Nucleus accumbens (tissue), 56 donors: ENCODE measurements at places on chromosomes 6 and 20.
A peak's percentile ranks its signal among the peaks of the same experiment; 100 is the strongest.

DNA sequence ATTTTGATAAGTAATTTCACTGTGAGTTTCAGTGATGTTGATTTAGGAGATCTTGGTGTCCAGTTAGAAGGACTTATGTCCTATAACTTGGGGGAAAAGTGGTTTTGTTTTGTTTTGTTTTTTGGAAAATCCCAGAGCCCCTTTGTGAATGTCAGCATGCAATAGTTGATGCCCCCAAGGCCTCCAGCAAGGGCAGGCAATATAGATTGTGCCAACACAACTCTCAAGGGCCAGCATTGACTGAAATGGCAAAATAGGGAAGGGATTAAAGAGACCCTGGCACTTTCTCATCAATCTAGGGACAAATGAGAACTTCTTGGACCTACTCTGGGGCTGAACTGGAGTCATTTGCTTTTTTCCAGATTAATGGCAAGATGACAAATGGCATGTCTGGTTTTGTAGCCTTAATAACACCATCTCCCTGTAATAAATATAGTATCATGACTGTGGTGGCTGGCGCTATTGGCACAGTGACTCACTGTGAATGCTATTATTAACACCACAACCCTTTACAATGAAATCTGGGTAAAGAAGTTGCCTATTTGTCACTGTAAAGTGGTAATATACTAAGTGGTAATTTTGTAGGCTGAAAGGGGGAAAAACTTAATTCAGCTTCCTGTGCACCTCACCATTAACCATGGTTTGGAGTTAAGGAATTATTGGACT is 51.8 kb downstream of the ABRACL start:
- no peak for DNase-seq

GRCh38 chr20:23856736-23857135 is 22.8 kb downstream of the CST5 start:
- no peak for DNase-seq

DNA sequence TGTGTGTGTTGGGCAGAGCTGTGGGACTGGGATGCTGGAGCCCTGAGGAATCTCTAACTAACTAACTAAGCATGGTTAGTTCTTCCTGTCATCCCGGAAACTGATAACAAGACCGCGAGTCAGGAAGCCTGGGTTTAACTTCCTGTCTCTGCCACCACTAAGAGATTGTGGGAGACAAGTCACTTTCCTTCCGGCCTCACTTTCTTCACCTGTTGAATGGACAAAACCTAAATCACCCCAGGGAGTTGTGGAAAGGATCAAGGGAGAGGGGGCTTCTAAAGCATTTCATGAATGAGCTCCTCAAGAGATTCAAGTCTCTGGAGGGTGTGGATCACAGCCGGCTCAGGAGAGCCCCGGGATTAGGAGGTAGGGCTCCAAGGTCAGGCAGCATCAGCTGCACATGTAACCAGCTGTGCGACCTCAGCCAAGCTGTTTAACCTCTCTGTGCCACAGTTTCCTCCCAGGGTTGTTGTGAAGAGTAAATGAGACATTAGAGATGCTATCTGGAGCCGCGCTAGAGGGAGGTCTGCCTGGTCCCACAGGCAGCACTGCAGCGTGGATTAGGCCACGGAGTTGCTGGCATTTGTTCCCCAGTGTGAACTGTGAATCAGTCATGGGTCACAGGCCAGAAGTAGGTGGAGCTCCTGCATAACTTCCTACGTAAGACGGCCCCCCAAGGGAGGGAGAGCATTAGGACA is 105.1 kb downstream of the TOX2 start:
- DNase-seq, result no peak

DNA sequence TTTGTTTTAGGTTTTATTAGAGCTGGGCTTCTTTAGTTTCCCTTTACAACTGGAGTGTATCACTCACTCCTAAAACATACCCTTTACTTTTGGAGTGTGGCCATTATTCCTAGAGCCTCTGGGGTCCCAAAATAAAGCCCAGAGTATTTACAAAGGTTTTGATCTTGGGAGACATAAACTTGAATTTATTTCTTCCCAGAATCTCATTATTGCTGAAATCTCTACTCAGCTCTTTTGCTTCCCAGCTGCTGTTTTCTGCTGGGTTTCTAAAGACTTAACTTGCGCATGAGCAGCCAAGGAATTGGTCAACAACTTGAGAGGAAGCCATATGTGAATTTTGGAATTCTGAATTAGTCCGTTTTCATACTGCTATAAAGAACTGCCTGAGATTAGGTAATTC is 94.5 kb upstream of the NRSN1 start:
- no peak for DNase-seq

DNA sequence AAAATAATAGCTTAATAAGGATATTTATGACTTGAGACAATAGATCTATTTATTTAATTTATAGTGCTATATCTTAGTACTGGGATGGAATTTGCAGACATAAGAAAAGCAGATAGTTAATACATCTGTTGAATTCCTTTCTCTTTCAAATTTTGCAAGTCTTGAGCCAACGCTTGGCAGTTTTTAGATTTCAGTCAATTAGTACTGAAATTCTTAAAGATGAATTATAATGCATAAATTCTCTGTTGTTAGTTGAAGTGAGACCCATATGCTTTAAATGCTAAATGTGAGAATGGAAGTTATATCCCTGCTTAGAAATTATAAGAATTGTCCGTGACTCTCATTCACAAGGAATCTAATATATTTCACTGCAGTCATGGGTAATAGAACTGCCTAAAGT is 225.1 kb upstream of the ADGRB3 start:
- no peak for DNase-seq

- peak; percentile 35 for DNase-seq
These were observed 26.4 kb upstream of the ADRM1 start for GRCh38 chr20:62276439-62276838.

DNA sequence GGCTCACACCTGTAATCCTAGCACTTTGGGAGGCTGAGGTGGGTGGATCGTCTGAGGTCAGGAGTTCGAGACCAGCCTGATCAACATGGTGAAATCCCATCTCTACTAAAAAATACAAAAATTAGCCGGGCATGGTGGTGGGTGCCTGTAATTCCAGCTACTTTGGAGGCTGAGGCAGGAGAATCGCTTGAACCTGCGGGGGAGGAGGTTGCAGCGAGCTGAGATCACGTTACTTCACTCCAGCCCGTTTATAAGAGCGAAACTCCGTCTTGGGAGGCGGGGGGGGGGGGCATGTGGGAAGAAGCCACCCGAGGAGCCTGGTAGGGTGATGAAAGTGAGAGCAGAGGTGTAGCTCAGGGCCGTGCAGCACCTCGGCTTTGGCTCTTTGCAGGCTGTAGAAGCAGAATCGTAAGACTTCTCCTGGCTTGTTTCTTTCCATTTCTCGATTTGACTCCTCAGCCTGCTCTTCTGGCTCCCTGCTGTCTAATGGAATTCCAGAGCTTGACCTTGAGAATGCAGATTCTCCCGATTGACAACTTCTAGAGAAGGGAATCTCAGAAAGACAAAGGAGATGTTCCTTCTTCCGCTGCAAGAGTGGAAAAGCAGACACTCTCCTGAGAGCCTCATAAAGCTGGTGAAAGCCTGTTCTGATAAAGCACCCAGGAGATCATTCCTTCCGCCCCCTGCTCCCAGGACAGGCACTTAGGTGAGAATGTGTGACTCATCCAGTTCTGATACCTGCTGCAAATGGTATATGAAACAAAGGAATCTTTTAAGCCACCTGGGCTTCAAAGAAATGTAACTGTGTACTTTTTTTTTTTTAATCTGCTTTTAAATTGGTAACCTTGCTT is 26.0 kb upstream of the PPP1R16B start:
- no peak for DNase-seq

GRCh38 chr6:133954657-133955576 is 1.9 kb downstream of the TBPL1 start:
- no peak for DNase-seq

GRCh38 chr20:34831936-34832335 is 6.5 kb upstream of the NCOA6 start:
- DNase-seq, result no peak

GRCh38 chr20:39745380-39745779 is 783.2 kb downstream of the DHX35 start:
- DNase-seq, result no peak

GRCh38 chr6:154579485-154579884 is 69.0 kb upstream of the CNKSR3 start:
- DNase-seq, result no peak

DNA sequence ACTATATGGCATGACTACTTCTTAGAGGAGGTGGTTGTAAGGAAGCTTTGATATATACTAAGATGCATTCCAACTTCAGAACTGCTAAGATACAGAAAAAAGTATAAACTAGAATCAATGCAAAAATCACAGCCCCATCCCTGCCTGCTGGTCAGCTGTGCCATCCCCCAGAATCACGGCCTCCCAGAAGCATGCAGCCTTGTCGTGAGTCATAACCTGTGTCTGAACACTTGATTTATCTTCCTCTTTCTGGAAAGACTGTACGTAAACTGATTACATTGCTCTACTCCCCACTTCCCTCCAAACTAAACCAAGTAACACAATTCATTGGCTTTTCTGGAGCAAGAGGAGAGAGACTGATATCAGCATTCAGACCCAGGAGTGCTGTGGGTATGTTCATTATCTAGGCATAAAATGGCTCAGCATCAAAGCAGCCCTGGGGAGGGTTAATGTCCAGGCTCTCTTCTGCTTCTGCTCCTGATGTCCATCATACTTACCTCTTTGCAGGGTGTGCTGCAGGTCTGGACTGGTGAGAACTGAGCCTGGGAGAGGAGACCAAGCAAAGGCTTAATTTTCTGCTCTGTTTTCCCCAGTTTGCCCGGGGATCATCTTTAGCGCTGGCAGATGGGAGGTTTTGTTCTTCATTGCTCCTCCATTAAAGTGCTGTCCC is 18.4 kb downstream of the SCP2D1 start:
- no peak for DNase-seq

GRCh38 chr20:23369072-23369823 is 7.3 kb downstream of the GZF1 start:
- DNase-seq, result no peak

DNA sequence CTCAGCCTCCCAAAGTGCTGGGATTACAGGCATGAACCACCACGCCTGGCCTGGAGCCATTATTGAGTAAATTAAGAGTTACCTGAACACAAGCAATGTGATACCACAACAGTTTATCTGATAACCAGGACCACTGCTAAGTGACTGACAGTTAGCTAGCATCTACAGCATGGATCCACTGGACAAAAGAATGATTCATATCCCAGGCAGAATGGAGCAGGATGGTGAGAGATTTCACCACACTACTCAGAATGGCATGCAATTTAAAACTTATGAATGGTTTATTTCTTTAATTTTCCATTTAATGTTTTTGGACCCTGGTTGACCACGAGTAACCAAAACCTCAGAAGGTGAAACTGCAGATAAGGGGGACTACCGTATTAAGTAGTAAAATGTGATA is 48.6 kb downstream of the RALGAPA2 start:
- no peak for DNase-seq

GRCh38 chr6:143513410-143513809 is 1.9 kb upstream of the FUCA2 start:
- DNase-seq, result no peak

- no peak for DNase-seq
These were observed 107.1 kb downstream of the COL12A1 start for GRCh38 chr6:75098709-75099108.

DNA sequence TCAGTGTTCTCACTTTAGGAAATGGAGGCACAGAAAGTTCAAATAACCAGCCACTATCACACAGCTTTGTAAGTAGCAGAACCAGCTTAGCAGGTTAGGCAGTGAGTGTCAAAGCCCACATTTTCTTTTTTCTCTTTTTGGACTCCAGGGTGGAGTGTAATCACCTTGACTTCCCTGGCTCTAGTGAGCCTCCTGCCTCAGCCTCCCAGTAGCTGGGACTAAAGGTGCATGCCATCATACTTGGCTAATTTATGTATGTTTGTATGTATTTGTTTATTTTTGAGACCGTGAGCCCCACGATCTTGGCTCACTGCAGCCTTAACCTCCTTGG is 7.8 kb upstream of the NCOA3 start:
- no peak for DNase-seq

- no peak for DNase-seq
These were observed 10.9 kb upstream of the SYNE1 start for GRCh38 chr6:152648105-152648504.

DNA sequence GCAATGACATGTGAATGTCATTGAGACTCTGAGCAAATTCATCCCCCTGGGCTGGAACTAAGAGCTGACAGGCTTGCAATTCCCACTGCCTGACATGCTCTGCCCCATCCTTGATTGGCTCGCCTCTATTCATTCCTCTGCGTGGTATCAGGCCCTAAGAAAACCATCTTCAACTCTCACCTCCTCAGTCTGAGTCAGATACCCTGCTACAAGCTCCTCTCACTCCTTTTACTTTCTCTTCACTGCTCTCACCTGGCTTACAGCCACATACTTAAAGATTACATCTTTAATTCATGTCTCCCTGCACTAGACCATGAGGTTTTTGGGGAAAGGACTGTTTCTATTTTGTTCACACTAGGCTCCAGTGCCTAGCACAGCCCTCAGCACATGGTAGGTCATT is 131.6 kb downstream of the KIF6 start:
- DNase-seq, result no peak

- DNase-seq, result no peak
These were observed 97.5 kb upstream of the RPS6KA2 start for GRCh38 chr6:166724576-166724975.

- DNase-seq, result no peak
These were observed 135.1 kb downstream of the KIF16B start for GRCh38 chr20:16438100-16438499.

GRCh38 chr6:134564705-134565104 is 246.8 kb upstream of the SGK1 start:
- peak; percentile 93 for DNase-seq

- DNase-seq, result no peak
These were observed 141.6 kb downstream of the TRIM27 start for GRCh38 chr6:28782113-28782673.

- no peak for DNase-seq
These were observed 38.0 kb downstream of the KLHL31 start for GRCh38 chr6:53627391-53628218.

DNA sequence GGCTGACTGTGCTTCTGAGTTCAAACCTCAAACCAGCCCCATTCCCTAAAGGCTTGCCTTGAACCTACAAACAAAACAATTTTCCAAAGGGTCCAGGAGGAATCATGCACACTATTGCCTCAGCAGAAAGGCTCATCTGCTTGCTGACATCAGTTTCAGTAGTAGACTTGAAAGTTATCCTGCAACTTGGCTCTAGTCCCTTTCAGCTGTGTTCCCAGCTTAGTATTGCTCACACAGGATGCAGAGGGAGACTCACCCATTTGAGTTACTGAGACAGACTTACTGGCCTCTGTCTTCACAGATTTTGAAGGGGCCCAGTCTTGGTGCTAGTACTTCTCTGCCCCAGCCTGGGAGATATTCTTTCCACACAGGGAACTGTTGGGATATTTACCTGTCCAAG is 38.5 kb upstream of the TFB1M start:
- DNase-seq, result no peak

- DNase-seq, result no peak
These were observed 299.7 kb downstream of the PLCB1 start for GRCh38 chr20:8431538-8432434.

- no peak for DNase-seq
These were observed 101.8 kb downstream of the PHACTR1 start for GRCh38 chr6:12818324-12818723.

DNA sequence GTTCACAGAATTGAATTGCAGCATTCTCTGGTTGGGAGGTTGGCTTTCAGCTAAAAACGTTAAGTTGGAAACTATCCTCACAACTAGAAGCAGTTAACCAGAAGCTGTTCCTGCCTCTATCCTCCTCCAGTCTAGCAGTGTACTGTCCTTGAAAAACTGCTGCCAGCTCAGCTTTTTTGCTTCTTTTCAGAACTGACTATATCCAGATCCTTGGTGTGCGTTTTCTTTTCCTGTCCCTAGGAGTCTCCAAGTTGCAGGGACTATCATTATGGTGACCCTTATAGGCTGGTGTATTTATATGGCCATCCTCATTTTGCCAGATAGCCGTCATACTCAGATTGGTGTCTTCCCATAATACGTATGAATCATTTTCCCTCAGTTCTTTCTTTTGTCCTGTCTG is 5.5 kb downstream of the ITCH start:
- DNase-seq, result no peak
